ENCODE measurements at places on chromosomes 1 and 21. TPM values are rescaled to one million over a fixed set of nuclear protein-coding genes. Genes with fewer than 3 reads are reported as not detected.

GRCh38 chr1:64062941-64063581 lies 140.4 kb upstream of the UBE2U start:
- DNase-seq = no peak

DNA sequence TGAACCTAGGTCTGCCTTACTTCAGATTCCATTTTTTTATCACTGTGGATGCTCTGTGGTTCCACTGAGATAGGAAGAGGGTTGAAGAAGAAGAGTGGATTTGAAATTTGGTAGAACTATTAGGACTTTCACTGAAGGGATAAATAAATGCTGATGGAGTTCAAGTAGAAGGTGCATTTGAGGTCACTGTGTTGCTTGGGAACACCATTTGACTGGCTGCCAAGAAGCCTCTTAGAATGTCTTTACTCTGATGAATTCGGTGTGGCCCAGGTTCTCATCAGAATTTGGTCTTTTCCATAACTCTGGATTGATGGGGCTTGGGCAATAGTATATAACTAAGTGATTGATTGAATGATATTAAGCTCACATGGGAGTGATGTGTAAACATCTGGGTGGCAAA lies 11.9 kb downstream of the XPR1 start:
- DNase-seq = no peak

- DNase-seq = no peak
Observed at GRCh38 chr1:166384948-166385347, 218.1 kb upstream of the FAM78B start.

- DNase-seq = peak; percentile 56
Observed at GRCh38 chr21:16741141-16741665, 771.6 kb upstream of the CXADR start.

DNA sequence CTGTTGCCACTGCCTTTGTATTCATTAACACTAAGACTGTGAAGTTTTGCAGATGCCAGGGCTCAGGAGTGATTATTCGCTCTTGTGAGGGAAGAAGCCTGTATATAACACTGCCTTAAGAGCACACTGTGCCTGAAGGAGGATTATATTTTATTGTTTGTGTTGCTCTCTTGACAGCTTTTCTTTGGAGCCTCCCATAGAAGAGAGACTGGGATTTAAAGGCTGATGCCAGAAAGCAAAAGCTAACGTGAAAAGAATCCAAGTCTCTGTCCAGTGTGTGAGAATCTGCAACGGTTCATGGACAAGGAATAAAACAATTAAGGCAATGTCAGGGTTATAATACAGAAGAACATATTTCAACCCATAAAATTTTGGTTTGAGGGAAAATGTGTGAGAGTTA lies 316.8 kb downstream of the NFIA start:
- DNase-seq = no peak

DNA sequence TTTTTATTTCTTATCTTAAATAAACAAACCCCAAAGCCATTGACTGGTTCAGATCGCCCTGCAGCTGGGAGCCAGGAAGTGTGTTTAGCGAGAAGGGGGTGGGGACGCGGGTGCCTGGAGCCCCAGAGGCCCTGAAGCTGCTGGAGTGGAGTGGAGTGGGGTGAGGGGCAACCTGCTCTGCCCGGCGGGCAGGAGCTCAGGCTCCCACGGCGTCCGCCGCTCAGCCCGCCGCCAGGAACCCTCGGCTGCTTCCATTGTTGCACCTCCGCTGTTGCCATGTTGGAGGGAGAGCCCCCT lies 673 bp downstream of the PIK3C2B start:
- peak; percentile 76 for DNase-seq

DNA sequence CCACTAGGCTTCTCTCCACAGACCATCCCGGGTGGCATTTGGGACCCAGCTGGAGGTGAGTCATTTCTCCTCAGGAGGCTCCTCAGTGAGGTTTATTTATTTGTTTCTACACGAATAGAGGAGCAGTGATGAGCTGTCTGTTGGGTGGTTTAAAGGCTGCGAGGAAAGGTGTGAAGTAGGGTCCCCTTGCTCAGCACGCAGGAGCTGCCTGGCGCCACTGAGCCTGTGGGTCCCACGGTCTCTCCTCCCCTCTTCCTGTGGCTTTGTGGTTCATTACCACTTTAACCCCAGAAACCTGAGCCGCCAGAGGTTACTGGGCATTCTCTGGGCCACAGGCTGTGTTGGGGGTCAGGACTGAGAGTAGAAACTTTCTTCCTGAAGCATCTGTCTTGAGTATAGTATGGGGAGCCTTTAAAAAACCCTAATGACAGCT lies 39.9 kb downstream of the IL6R start:
- DNase-seq = no peak

DNA sequence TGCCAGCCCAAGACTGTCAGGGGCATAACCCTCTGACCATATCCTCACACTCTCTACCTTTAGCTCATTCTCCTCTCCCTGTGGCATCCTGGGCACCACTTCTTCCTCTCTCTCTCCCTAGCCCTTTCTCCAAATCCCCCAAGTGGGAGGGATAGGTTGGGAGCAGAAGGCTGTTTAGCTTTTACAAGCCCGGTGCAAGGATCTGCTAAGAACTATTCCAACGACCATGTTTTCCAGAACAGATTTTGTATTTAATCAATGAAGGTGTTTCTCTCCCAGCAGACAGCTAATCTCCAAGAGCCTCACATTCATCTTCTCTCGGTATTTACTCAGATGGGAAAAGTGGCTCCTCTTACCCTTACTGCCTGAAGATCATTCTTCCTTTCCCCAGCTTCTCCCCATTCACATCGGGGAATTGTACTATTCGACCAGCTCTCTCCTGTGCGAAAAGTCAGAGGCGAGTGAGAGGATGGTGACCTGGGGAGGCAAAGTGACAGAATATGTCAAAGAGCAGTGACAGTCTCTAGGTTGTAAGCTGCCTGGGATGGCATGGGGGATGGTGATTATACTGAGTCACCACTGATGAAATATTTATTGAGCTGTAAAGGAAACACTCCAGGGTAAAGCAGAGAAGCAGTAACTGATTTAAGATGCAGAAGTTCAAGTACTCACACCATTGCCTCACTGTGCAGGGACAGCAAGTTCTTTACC lies 47.0 kb upstream of the RBM15 start:
- no peak for DNase-seq

The E2F2 gene
- 0.42 TPM for total RNA-seq

The GNAT2 gene
- total RNA-seq = not detected

The CHI3L1 gene
- total RNA-seq = 34.2 TPM

The FLG2 gene
- not detected for total RNA-seq

The CD1D gene
- total RNA-seq = 3.3 TPM

Data from aorta (tissue), 5 donors.